Effector memory CD4-positive, alpha-beta T cell (primary cell): ENCODE measurements at places on chromosomes 7 and 10.

GRCh38 chr10:95297402-95297801, 6.6 kb upstream of the PDLIM1 start:
- DNase-seq: no peak

- no peak for DNase-seq
Measured at GRCh38 chr10:117246997-117247671, 6.2 kb downstream of the SLC18A2 start.

DNA sequence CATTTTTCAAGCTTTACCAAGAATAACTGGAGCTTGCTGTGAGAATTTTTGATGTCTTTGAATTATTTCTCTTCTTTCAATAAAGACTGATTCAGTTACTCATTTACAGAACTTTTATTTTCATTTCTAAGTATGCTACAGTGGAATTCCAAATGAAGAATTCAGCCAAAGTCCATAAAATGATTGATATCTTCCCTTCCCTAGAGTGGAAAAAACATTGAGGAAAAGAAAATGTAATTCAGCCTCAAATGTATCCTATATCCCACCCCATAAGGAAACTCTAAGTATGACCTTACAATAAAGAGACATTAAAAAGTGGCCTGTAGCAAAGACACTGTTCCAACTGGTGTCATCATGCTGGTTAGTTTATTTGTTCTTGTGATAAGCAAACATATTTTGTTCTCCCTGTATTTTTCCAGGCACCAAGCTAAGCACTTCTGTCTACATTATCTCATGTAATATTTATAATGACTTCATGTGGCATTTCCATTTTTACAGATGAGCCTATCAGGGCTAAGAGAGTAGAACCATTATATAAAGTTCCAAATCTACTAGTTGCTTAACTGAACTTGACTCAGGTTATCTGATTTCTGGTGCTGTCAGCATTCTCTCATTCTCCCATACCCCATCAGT, 450.4 kb downstream of the NEBL start:
- DNase-seq: no peak

DNA sequence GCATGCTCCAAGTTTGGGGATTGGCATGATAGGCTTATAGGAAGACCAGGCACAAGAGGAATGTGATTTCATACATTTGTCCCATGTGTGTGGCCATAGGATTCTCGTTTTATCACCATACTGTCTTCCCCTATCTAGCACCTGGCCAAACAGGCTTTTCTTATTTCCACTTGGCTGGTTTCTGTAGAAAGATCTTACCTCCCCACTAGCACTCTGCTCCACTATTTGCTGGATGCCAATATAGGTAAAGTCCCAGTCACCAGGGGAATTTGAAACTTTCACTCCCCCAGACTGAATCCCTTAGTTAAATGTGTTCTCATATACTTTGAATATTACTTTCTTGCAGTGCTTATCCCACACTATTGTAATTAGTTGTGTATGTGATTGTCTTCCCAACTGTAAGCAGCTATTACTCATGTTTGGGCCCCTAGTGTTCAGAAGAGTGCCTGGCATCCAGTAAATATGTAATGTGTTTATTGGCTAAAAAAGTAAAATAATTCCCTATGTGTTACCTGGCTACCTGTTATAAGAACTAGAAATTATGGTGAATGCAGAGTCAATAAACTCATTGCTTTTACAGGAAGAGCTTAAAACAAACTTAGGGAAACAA, 109.0 kb downstream of the LRMDA start:
- DNase-seq: no peak

GRCh38 chr10:80421050-80421706, 12.8 kb downstream of the PRXL2A start:
- no peak for DNase-seq
